ENCODE measurements at places on chromosomes 6 and 20.

DNA sequence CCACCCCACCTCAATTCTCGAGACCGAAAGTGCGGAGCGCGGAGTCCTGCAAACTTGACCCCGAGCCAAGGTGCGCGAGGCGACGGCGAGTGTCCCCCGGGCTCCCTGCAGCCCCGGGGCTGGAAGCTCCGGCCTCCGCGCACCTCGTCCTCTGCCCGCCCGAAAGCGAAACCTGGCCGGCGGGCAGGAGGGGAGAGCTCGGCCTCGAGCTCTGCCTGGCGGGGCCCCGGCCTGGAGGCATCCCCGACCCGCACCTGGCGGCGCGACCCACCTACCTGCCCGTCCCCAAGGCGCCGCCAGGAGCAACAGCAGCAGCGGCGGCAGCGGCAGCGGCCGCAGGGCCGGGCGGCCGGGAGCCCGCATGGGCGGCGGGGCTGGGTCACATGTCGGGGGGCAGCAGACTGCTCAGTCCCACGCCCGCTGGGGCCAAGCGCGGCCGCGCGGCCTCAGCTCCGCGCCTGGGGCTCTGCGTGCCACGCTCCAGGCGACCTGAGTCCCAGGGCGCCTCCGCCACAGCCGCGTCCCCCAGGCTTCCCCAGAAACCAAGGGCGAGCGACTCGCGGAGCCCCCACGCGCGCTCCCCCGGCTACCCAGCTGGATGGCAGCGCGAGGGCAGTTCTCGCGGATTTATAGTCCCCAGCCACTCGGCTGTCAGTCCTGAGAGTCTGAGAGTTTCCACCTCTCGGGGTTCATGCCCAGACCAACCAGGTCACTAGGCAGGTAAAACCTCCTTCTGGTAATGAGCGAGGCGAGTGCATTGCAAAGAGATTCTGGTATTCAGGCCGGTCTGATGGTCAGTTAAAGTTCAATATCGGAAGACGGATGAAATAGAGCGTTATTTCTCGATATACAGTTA, at the start of gene IL20RA:
Gene IL20RA, minus strand, starts transcription at position 600 of the 856 bp plus-strand sequence. Its CDS starts 237 bp downstream, at position 363.
- DNase-seq = no peak

DNA sequence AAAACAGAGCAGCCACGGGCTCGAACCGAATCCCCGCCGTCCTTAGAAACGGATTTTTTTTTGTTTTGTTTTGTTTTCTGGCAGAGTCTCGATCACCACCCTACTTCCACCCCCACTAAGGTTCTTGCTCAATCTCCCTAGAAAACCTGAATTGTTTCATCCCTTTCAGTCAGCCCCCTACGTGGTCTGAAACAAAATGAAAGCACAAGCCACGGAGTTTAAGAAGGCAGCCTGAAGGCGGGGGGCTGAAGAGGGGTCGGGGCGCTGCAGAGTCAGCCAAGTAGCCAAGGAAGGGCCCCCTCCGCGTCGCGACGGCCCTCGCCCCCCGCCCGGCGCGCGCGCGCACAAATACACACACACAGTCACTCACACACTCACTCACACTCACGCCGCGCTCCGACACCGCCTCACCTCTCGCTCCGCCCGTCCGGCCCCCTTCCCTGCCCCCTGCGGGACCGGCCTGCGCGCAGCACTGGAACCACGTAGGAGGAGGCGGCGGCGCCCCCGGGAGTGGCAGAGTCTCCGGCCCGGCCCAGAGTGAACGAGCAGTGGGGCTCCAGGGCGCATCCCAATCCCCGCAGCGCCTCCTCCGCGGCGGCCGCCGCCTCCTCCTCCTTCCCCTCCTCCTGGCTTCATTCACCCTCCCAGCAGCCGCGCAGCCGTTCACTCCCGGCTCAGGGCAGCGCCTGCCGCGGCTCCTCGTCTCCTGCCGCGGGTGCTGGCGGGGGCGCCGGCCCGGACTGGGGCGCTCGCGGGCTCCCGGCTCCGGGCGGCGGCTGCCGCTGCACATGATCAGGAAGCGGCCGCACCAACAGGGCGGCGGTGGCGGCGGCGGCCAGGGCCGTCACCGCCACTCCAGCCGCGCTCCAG, 1.4 kb downstream of the ATXN1 start:
- no peak for DNase-seq

- no peak for DNase-seq
Observed at GRCh38 chr6:53643481-53643965, 22.0 kb downstream of the KLHL31 start.

DNA sequence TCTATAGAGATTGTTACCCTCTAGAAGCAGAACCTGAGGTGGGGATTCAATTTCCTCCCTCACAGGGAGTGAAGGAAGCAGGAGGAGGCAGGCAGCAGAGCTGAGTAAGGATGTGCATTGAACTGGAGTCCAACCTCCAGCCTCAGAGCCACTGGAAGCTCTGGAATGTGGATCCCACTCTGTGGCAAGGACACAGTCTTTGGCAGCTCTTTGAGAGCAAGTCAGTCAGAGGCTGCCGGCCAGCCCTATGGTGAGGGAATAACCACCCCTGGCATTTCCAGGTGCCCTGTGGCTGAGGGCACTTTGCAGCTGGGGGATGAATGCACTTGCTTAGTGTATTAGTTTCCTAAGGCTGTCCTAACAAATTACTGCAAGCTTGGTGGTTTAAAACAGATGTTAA, 37.2 kb downstream of the EBF4 start:
- no peak for DNase-seq

GRCh38 chr6:136012198-136012887, 160.8 kb downstream of the PDE7B start:
- no peak for DNase-seq

- DNase-seq = no peak
Observed at GRCh38 chr20:35225319-35226125, 968 bp upstream of the MMP24 start.

- DNase-seq = no peak
Observed at GRCh38 chr6:161067749-161068148, 76.2 kb downstream of the MAP3K4 start.

Measured in GM18507 (cell line).